NCI-H446 treated with DMSO at 0.1 percent for 48 hours (cell line): ENCODE measurements at places on chromosomes 1 and 21.
A peak's percentile ranks its signal among the peaks of the same experiment; 100 is the strongest.

DNA sequence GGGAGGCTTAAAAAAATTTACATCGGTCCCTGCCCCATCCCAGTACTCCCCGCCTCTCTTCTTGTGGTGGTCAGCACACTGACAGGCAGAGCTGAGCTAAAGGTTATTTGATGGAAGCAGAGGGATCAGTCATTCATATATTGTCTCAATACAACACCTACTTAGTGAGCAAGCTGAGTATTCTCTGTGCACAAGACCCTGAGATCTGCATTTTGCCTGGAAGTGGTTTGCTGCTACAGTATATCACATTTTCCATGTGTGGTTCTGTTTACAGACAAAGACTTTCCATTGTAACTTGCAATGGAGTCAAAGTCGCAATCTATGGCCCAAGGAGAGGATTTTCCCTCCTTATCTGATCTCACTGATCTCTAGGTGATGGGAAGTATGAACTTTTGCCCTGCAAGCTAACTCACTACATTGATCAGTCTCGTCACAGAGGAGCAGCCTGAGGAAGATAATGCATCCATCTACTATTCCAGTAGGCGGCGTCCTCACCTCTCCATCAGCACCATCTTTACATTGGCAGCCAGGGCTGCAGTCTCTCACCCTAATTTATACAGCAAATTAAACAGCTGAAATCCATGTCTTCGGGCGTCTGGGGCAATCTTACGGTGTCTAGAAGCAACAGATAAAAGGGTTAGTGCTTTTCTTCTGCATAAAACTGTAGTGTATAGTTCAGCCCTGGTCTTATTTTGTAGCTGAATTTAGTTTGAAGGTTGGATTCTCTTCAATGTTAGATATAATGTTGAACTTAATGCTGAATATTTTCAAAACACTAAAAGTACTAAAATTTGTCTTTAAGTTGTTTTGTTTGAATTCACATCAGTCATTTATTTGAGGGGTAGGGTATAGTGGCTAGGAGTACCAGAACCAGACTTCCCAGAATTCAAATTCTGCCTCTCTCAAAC lies 3.2 kb upstream of the TRAF5 start:
- peak; percentile 38 for DNase-seq

DNA sequence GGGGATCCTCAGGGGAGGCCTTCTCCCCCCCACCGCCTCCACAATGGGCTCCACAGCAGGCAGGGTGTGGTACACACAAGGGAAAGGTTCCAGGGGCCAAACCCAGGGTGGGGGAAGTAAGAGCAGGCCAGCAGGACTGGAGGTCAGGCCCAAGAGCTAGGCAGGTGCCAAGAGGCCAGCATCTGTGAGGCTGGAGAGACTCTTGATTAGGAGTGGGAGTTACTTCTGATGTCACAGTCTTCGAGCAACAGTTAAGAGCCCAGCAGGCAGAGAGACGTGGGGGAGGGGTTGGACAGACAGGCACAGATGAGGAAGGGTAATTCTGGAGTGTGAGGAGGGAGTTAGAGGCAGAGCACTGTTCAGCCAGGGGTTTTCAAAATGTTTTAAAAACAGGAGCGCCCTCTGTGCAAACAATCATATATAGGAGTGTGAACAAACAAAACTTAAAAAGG lies 55.8 kb downstream of the SLC9A1 start:
- DNase-seq, result no peak

- no peak for DNase-seq
Measured at GRCh38 chr1:208893251-208893650, 649.1 kb upstream of the PLXNA2 start.

GRCh38 chr21:29849735-29850176 lies 90.0 kb downstream of the GRIK1 start:
- peak; percentile 36 for DNase-seq

GRCh38 chr1:8166406-8166805 lies 140.3 kb upstream of the ERRFI1 start:
- peak; percentile 64 for DNase-seq

DNA sequence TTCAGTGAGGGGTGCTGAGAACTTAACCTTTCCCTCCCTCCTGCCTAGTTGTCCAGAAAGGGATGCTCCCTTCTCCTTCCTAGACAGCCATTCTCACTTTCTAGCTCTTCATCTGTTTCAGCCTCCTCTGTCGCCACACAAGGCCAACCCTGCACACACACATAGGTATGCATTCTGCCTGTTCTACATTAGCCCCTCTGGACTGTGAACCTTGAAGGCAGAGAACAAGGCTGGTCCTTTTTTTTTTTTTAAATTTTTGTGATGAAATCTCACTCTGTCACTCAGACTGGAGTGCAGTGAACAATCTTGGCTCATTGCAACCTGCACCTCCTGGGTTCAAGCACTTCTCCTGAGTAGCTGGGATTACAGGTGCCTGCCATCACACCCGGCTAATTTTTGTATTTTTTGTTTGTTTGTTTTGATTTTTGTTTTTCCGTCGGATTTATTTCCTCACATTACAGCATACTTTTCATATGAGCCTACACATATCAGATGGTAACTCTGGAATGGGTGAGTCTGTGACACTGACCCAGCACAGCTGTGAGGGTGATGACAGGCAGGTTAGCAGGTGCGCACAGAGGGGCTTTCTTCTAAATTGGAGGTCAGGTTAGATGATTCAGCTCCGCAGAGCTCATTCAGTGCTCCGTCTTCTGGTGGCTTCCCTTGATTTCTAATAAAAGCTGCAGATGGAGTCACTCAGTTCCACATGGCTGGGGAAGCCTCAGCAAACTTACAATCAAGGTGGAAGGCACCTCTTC lies 4.9 kb upstream of the AKR1A1 start:
- DNase-seq, result no peak

GRCh38 chr1:229691362-229691761 lies 65.3 kb downstream of the URB2 start:
- no peak for DNase-seq

DNA sequence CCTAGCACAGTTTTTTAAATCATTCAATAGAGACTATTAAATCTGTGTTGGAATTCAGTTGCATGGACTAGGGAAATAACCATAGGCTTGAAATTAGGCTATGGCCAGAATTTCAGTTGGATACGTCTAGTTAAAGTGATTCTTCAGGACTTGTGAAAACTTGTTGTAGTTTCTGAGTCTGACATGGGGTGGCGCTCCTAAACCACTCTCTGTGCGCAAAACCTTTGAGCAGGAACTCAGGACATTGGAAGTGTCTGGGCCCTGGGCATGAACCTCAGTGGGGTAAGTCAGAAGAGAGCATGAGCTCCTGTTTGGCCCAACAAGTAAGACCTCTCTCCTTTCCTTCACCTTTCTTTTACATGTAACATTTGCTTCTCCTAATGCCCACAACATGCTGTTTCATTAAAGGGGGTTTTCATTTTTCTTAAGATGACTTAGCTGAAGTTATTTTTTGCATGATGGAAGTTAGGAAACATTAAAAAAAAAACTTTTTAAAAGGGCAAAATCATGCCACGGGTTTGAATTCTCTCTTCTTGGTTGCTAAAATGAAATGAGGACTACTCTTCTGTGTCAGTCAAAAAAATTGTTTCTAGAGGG lies 17.1 kb upstream of the CCDC190 start:
- DNase-seq, result peak; percentile 51

DNA sequence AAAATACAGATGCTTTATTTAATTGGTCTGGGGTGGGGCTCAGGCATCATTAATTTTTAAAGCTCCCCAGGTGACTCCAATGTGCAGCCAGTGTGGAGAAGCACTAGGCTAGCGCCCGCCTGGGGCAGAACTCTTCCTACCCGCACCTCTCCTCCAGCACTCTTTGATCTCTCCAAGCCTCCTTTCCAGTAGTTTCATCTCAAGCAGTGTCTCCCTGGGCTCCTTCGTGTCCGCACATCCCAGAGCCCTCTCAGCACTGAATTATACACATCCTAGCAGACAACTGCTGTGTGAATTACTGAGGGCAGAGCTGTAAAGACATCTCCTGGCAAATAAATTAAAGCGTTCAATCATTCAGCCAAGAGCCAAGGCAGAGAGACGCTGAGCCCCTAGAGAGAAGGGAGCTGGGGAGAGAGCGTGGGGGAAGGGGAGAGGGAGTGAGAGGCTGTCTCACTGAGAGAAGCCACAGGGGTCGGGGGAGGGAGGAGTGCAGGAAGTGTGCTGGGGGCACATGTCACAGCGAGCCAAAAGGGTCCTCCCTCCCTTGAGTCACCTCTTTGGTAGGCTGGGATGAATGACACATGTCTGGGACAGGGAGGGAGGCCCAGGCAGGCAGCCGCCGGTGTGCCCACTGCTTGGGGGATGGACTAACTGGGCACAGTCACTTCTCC lies 21.0 kb upstream of the PARP1 start:
- DNase-seq, result no peak

DNA sequence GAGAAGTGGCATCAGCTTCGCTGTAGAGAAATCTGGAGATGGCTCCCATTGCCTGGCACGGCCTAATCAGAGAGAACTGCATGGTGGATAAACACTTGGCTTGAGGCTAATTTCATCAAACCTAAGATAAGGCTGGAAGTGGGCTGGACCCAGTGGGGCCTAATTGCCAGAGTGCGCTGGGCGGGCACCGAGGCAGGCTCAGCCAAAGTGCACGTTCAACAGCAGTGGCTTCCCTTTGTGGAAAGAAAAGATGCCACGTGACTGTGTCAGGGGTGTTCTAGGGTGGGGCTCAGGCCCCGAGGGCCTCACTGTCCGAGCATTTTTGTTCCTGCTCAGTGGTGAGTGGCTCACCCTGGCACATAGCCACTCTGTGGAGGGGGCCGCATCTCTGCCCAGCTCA lies 5.8 kb downstream of the PLCH2 start:
- no peak for DNase-seq

DNA sequence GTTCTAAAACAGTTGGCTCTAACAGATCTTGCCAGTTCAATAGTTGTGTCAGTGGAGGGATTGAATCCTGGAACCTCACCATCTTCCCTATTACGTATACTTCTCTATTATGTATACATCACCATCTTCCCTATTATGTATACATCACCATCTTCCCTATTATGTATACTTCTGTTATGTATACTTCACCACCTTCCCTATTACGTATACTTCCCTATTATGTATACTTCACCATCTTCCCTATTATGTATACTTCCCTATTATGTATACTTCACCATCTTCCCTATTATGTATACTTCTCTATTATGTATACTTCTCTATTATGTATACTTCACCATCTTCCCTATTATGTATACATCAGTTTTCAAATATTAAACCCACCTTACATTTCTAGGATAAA lies 34.4 kb upstream of the HP1BP3 start:
- DNase-seq, result no peak

GRCh38 chr1:72412286-72412685 lies 129.9 kb upstream of the NEGR1 start:
- no peak for DNase-seq

GRCh38 chr1:54218883-54219687 lies 19.1 kb downstream of the MRPL37 start:
- no peak for DNase-seq
